ENCODE measurements at places on chromosomes 12 and 14. TPM values are rescaled to one million over a fixed set of nuclear protein-coding genes. Genes with fewer than 3 reads are reported as not detected.

Gene PIANP
- total RNA-seq: 0.74 TPM

Gene KRT1
- total RNA-seq: not detected

Gene MCRS1
- total RNA-seq: 76.9 TPM

Gene PSMA6
- total RNA-seq: 249 TPM

Gene GPRC5D
- not detected for total RNA-seq

Gene IQSEC3
- total RNA-seq: not detected

Gene SELPLG
- total RNA-seq: 0.74 TPM

Gene HCAR2
- not detected for total RNA-seq

Gene MGP
- 0.30 TPM for total RNA-seq

Gene ADAMTS20
- not detected for total RNA-seq

Gene HHIPL1
- total RNA-seq: 1.8 TPM

Gene FAM186B
- under 0.01 TPM for total RNA-seq

Gene IGF1
- not detected for total RNA-seq

Gene DEGS2
- not detected for total RNA-seq

Gene LRTM2
- total RNA-seq: not detected

Gene NEUROD4
- total RNA-seq: not detected

Gene TPH2
- total RNA-seq: not detected

Gene NRL
- total RNA-seq: 2.9 TPM

Gene IFNG
- not detected for total RNA-seq

Gene KRT71
- total RNA-seq: not detected

Gene WSCD2
- not detected for total RNA-seq

Gene SYNDIG1L
- total RNA-seq: not detected

Gene DDX11
- total RNA-seq: 27.4 TPM

Gene AQP2
- not detected for total RNA-seq

Gene SALL2
- 7.2 TPM for total RNA-seq

Gene HVCN1
- 4.9 TPM for total RNA-seq

Gene ACSM4
- not detected for total RNA-seq

Gene ALDH1L2
- total RNA-seq: 29.1 TPM

Gene SCNN1A
- 0.67 TPM for total RNA-seq

Gene PRR4
- total RNA-seq: 0.34 TPM

Gene TOMM20L
- total RNA-seq: not detected

Gene ESR2
- total RNA-seq: not detected

Gene NUAK1
- total RNA-seq: 3.0 TPM

Gene KITLG
- 22.4 TPM for total RNA-seq

Gene GLT8D2
- 25.9 TPM for total RNA-seq

Gene MRPS35
- 50.6 TPM for total RNA-seq

Gene KLRC2
- total RNA-seq: not detected

Gene KLHDC1
- 0.30 TPM for total RNA-seq

Gene TMEM132C
- not detected for total RNA-seq

Gene CMKLR1
- under 0.01 TPM for total RNA-seq

Gene TNFRSF1A
- total RNA-seq: 310 TPM

Gene KRT6C
- not detected for total RNA-seq
